Glomerular endothelial cell (primary cell): ENCODE measurements at places on chromosomes 7 and 10. TPM values are rescaled to one million over a fixed set of nuclear protein-coding genes. Genes with fewer than 3 reads are reported as not detected.

DNA sequence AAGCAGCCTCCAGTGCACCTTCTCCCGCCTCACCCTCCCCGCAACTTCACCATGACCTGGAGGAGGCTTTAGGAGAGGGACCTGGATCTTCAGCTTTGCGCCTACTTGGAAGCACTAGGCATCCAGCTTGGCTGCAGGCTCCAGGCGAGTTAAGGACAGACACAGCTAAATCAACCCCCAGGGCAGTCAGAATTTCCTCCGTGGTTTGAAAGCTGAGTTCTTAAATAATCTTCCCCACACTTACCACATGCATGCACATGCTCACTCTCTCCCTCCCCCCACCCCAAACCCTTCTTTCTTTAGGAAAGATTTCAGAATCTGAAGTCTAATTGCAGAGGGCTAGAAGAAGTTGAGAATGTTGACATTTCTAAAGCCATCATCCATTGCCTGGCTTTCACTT lies 36.7 kb upstream of the LRRC4 start:
- no peak for DNase-seq

DNA sequence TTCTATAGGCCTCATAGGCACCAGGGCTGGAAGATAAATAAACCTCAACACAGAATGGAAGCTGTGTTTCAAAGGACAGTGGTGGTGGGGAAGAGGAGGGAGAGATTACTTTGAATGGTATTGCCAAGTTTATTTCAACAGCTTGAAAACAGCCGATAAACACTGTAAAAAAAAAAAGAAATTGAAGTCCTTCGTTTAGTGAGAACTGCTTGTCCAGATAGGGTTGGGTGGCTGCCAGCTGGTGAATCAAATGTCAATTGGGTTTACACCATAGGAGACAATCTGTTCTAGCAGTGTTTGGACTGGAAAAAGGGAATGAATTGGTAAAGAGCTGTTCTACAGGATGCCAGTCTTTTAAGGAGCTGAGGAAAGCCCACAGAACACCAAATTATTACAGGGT lies 254.8 kb downstream of the PHF14 start:
- no peak for DNase-seq

DNA sequence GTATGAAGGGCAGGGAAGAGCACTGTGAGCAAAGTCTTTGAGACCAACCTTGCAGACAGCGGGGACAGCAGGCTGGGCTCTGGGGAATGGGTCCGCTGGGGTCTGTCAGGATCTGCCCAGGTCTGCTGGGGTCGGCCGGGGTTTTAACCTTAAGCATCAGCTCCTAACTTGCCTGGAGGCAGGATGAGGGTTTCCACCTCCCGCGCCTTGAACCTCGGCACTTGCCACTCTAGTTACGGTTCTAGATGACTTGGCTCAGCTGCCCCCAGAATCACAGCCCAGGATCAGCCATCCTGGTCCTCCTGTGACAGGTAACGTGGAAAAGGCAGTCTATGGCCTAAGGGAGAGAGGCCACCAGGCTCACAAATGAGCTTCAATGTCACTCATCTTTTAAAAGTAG lies 50.4 kb upstream of the CACUL1 start:
- DNase-seq: no peak

DNA sequence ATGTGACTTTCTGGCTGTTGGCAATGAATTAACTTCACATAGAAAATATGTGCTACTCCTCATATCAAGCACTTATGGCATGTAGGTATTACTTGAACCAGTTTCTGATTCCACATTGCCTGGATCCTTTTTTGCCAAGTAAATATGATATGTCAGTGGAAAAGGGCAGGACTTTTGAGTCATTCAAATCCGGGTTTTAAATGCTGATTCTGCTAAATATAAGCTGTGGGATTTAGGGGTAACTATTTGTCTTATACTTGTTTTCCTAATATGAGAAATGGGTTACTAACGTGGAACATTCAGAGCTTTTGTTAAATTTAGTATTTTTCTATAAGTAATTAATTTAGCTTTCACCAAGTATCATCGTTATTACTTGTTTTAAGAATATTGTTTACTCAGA lies 108.0 kb upstream of the HGF start:
- no peak for DNase-seq

FXYD4 gene
- total RNA-seq: not detected in 2 replicates

DNA sequence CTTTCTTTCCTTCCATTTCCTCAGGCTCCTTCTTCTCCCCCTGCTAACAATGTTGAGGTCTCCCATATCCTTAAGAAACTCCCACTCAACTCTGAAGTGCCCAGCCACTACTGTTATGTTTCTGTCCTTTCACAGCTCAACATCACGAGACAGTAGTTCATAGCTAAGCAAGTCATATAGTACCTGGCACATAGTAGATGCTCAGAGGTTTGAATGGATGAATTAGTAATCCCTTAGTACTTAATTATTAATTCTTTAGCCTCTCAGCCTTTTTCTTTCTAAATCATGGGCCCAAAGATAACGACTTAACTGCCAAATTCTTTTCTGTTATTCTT lies 22.6 kb downstream of the CSGALNACT2 start:
- DNase-seq: no peak

- DNase-seq: no peak
Observed at GRCh38 chr7:28595801-28596200, 183.5 kb downstream of the CREB5 start.

DNA sequence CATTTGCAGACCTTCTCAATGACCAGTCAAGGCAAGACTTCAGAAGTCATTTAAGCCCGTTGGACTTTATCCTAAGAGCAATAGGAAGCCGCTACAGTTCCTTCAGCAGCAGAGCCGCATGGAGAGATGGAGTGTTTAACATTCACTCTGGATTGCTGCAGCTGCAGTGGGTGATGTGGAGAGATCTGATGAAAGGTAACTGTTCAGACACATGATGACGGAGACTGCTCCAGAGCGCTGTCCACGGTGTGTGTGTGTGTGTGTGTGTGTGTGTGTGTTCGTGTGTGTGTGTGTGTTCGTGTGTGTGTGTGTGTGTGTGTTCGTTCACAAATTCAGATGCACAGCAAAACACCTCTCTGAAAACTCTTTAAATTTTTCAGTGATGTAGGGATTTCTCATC lies 37.0 kb downstream of the SEC61G start:
- DNase-seq: no peak

GRCh38 chr10:60310740-60311139 lies 78.9 kb downstream of the ANK3 start:
- no peak for DNase-seq

GRCh38 chr10:82544377-82544776 lies 669.4 kb downstream of the NRG3 start:
- DNase-seq: no peak

DNA sequence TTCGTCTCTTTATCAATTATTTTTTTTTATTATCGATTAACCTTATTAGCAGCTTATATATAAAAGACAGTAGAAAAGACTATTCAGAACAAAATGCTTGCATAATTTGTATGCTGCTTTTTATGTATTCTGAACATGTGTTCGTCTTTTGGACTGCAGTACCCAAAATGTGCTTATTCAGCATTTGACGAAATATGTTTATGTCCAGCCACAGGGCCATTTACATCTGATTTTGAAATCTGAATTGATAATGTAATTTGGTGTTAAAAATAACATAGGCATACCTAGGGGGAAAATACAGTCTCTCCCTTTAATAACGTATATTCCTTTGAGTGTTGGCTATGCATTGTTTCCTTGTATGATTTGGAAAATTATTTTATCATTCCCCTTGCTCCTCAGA lies 386.0 kb downstream of the EXOC4 start:
- DNase-seq: no peak

DNA sequence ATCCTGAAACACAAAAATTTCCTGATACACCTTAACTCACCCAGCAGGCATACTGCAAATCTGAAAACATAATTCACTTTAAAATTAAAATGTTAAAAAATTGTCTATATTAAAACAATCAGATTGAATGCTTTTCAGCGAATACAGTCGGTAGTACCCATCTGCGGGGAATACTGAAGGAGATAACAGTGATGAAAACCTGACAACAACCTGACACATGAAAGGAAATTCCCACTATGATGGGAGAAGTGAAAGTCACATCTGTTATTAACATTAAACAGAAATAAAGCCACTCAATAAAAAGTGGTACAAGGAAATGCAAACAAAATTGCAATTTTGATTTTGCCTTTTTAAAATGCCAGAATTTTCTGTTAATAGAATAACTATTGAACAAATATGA lies 448.0 kb upstream of the SEMA3A start:
- DNase-seq: no peak
